ENCODE measurements at places on chromosomes 2 and 18. TPM values are rescaled to one million over a fixed set of nuclear protein-coding genes. Genes with fewer than 3 reads are reported as not detected.

DSC3 gene
- 0.52 TPM for polyA plus RNA-seq

CMPK2 gene
- polyA plus RNA-seq, result 0.35 TPM

GTF2A1L gene
- polyA plus RNA-seq, result 0.65 TPM

IGFBP2 gene
- 235 TPM for polyA plus RNA-seq

CAVIN2 gene
- polyA plus RNA-seq, result not detected

TMX3 gene
- polyA plus RNA-seq, result 9.9 TPM

MC2R gene
- not detected for polyA plus RNA-seq

ATP6V1C2 gene
- polyA plus RNA-seq, result 1.5 TPM

GALNT3 gene
- 16.8 TPM for polyA plus RNA-seq

PCARE gene
- polyA plus RNA-seq, result not detected

SERPINE2 gene
- 44.2 TPM for polyA plus RNA-seq

HAAO gene
- 3.2 TPM for polyA plus RNA-seq

KIAA2012 gene
- 0.07 TPM for polyA plus RNA-seq

NEU2 gene
- polyA plus RNA-seq, result not detected

FBXO48 gene
- polyA plus RNA-seq, result 1.3 TPM

SPTBN1 gene
- 58.1 TPM for polyA plus RNA-seq

MYOM1 gene
- 0.27 TPM for polyA plus RNA-seq

NEDD4L gene
- 40.7 TPM for polyA plus RNA-seq

TTC31 gene
- 15.8 TPM for polyA plus RNA-seq

CCDC148 gene
- polyA plus RNA-seq, result 1.3 TPM

MFSD2B gene
- 0.82 TPM for polyA plus RNA-seq

DSC2 gene
- 7.9 TPM for polyA plus RNA-seq

SESTD1 gene
- 11.0 TPM for polyA plus RNA-seq

POTEC gene
- not detected for polyA plus RNA-seq

SLC4A5 gene
- 0.50 TPM for polyA plus RNA-seq

GREB1L gene
- polyA plus RNA-seq, result 0.29 TPM

CTAGE1 gene
- polyA plus RNA-seq, result 0.05 TPM

MSGN1 gene
- polyA plus RNA-seq, result not detected

GNAL gene
- polyA plus RNA-seq, result 7.5 TPM

SERPINB3 gene
- 0.33 TPM for polyA plus RNA-seq

SAG gene
- not detected for polyA plus RNA-seq

CRYBA2 gene
- polyA plus RNA-seq, result not detected

L3MBTL4 gene
- polyA plus RNA-seq, result 0.77 TPM

ERICH2 gene
- polyA plus RNA-seq, result 3.2 TPM

CD207 gene
- polyA plus RNA-seq, result not detected

NT5C1B gene
- polyA plus RNA-seq, result not detected

NGEF gene
- 1.8 TPM for polyA plus RNA-seq

CELF4 gene
- 6.7 TPM for polyA plus RNA-seq

CCDC68 gene
- 2.0 TPM for polyA plus RNA-seq

STEAP3 gene
- 7.5 TPM for polyA plus RNA-seq

Measured in GM23338 (cell line).